ENCODE measurements at places on chromosomes 1 and 21. TPM values are rescaled to one million over a fixed set of nuclear protein-coding genes. Genes with fewer than 3 reads are reported as not detected.

Gene ST6GALNAC3
- 0.50 TPM for total RNA-seq

DNA sequence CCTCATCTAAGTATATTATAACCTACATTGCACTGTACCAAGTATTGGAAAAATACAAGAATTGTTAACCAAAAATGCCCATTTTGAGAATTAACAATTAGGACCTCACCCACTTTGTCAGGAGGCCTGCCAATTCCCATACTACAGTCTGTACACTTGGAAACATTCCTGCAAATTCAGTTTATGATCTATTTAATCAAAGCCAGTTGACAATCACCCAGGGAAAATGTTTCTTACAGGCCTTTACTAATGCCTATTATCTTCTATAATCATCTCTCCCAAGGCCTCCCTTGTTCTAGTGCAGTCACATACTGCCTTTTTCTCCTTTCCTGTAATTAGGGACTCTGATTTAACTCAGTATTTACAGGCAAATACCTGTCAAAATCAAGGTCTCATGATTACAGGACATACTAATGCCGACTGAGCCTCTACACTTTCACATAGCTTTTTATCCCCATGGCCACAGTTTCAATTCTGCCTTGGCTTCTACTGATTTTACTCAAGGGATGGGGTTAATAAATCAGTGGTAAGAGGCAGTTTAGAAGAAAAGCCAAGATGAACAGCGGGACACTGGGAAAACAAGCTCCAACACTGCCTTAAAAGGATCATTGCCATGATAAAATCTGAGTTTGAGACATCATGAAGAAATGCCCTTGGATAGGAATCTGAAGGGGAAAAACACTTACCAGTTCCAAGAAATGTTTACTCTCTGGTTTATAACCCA, 338.7 kb downstream of the VAV3 start:
- H3K4me1 ChIP-seq: peaks cover 18% of the 10 kb centered on the region
- H3K4me3 ChIP-seq: no peak overlapping the region
- no peak overlapping the region for H3K27ac ChIP-seq
- DNase-seq: no peak
- no peaks in the 10 kb centered on the region for H3K36me3 ChIP-seq

- H3K36me3 ChIP-seq: peaks cover 36% of the 10 kb centered on the region
- H3K27ac ChIP-seq: no peak overlapping the region
- peaks cover 45% of the 10 kb centered on the region for H3K4me1 ChIP-seq
- peak; percentile 96 for DNase-seq
- H3K4me3 ChIP-seq: no peak overlapping the region
Measured at GRCh38 chr1:209768354-209768774, 12.5 kb downstream of the TRAF3IP3 start.

Gene SH3GLB1
- 69.2 TPM for total RNA-seq

GRCh38 chr21:46624050-46624449, 11.4 kb upstream of the PRMT2 start:
- DNase-seq: no peak
- peaks cover 11% of the 10 kb centered on the region for H3K36me3 ChIP-seq
- H3K27ac ChIP-seq: no peak overlapping the region
- no peak overlapping the region for H3K4me3 ChIP-seq
- no peaks in the 10 kb centered on the region for H3K27me3 ChIP-seq

DNA sequence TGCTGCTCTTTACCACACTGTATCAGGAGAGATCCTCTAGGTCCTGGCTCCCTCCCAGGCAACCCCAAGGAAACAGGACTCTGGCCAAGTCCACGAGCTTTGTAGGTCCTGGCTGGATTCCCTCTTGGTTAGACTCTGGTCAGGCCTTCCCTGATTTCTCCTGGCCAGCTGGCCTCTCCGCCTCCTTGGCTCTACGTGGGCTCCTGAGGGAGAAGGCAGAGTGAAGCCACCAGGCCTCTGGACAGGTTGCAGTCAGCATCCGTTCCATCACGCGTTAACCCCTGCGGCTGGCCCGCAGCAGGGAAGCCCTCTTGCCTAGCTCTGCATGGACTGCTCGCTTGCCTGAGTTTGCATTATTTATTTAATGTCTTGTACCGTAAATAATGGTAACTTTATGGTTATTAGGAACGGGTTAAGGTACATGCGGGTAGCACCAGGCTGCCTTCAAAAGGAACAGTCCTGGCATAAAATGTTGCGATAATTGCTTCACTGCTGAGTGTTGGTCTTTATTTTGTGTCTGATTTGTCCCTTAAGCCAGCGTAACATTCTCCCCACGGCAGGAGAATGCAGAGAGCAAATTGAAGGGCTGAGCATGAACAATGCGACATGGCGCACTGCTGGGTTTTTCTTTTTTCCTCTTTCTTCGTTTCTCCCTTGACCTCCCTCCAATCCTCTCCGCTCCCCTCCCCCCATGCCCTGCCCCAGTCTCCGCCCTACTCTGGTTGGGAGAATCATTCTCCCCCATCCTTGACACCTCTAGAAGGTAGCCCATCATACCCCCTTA, 100.3 kb downstream of the RNF220 start:
- H3K4me3 ChIP-seq: no peak overlapping the region
- DNase-seq: no peak
- peaks cover 2% of the 10 kb centered on the region for H3K27me3 ChIP-seq
- H3K27ac ChIP-seq: no peak overlapping the region
- no peaks in the 10 kb centered on the region for H3K36me3 ChIP-seq

GRCh38 chr1:235945775-235946570, 79.3 kb upstream of the LYST start:
- H3K4me3 ChIP-seq: no peak overlapping the region
- peaks cover 13% of the 10 kb centered on the region for H3K4me1 ChIP-seq

DNA sequence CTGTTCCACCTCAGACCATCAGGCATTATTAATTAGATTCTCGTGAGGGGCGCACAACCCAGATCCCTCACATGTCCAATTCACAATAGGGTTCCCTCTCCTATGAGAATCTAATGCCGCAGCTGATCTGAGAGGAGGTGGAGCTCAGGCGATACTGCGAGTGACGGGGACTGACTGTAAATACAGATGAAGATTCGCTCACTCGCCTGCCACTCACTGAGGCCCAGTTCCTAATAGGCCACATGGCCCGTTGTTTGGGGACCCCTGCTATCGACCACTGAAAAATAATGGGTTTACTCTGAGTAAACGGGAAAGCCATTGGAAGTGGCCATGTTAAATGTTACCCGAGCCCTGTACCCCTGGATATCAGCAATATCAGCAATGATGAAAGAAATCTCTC, 65.9 kb downstream of the GRIK1 start:
- no peaks in the 10 kb centered on the region for H3K36me3 ChIP-seq
- no peak overlapping the region for H3K27ac ChIP-seq

DNA sequence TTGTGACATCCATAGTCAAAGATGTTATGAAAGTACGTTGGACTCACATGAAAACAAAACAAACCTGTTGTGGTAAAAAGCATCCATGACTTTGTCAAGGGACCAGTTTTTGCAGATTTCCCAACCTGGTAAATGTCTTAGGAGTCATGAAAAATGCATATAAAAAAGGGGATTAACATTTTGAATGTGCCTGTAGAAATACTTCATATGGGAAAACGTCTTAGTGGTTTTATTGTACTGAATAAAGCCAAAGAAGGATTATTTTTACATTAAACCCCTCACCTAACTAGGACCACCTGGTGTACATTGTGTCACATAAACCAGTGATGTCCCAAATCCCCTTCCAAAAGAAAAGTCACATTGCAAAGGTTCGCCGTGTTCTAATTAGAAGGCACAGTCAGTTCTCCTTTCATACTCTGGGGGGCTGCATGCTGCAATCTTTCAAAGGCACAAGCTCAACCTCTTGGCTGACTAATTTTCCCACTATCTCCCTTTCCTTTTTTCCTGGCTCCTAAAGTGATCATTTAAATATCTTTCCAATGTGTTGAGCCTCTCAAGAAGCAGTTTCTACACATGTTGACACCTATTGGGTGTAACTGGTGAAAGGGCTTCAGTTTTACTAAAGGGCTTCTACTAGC, 119.8 kb upstream of the SPAG17 start:
- no peaks in the 10 kb centered on the region for H3K4me1 ChIP-seq
- no peaks in the 10 kb centered on the region for H3K27me3 ChIP-seq
- H3K36me3 ChIP-seq: no peaks in the 10 kb centered on the region
- no peak overlapping the region for H3K4me3 ChIP-seq

DNA sequence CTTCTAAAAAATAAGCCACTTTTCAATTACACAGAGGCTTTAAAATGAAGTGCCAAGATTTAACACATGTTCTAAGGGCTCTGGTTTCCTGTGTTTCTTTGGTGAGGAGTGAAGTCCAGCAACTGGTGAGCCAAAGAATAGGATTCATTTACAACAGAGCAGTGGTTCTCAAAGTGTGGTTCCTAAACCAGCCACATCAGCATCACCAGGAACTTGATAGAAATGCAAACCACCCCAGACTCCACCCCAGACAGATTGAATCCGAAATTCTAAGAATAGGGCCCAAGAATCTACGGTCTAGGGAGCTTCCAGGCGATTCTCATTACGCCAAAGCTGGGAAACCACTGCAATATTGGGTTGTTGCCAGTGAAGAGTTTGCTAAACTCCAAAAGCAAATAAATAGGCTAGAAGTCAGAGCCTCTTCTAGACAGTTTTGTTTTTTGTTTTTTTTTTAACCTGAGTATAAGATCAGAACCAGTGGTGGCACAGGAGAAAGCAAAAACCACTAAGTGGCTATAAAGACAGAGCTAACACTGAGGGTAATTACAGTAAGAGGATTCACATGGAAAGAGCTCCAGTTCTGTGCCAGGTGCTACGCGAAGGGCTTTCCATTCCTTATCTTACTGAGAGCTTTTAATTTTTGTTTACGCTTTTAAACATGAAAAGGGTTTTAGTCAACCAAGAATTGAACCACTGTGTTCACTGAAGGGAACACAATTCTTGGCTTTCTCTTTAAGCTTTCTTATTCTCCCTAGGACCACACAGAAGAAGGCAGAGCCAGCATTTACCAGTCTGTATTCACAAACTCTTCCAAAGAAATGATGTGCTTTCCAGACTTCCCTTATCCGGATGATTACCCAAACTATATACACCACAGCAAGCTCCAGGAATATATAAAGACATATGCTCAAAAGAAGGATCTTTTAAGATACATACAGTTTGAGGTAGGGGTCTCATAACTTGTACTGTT, 42.4 kb upstream of the FMO2 start:
- no peak for DNase-seq
- H3K36me3 ChIP-seq: no peaks in the 10 kb centered on the region
- H3K27ac ChIP-seq: no peak overlapping the region

DNA sequence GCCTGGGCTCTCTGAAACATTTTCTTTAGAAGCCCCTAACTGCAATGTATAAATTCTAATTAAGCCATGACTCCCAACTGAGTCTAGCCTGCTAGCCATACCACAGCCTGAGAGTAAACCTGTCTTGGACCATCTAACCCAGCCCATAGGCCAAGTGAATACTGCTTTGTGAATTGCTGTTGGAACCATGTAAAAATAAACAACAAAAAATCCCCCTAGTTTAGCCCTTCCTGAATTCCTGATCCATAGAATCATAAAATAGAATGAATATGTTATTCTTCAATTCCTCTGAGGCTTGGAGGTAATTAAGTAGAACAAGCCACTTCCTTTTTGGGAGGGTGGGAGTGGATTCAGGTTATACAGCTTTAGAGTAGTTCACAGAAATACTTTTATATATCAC, 1496.4 kb downstream of the MRPL39 start:
- no peak for DNase-seq
- no peaks in the 10 kb centered on the region for H3K4me1 ChIP-seq
- H3K27ac ChIP-seq: no peak overlapping the region
- H3K27me3 ChIP-seq: no peaks in the 10 kb centered on the region

DNA sequence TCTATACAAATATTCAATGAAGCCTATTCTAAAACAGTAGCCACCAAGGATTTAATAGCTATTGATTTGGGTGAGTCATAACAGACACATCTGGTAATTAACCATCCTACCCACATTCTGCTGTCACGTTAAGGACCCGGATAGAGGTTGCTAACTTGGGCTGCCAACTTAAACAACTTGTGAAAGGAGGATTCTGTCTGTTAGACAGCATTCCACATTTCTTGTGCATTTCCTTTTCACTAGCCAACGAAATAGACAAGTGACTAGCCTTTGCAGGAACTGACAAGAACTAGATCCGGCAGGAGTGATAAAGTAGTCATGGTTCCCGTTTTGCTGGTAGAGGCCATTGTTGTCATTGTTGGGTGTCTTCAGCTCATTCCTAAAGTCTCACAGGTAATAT, 9.5 kb downstream of the DSCAM start:
- no peak overlapping the region for H3K27ac ChIP-seq
- DNase-seq: no peak
- H3K4me1 ChIP-seq: no peaks in the 10 kb centered on the region
- no peaks in the 10 kb centered on the region for H3K36me3 ChIP-seq
- peaks cover 16% of the 10 kb centered on the region for H3K27me3 ChIP-seq
- no peak overlapping the region for H3K4me3 ChIP-seq

Gene LAMB3
- 0.84 TPM for total RNA-seq
